ENCODE measurements at places on chromosomes 2 and 18. TPM values are rescaled to one million over a fixed set of nuclear protein-coding genes. Genes with fewer than 3 reads are reported as not detected.

Gene HSPE1
- 145 TPM for polyA plus RNA-seq

Gene TFPI
- 56.9 TPM for polyA plus RNA-seq

Gene AQP12B
- 0.24 TPM for polyA plus RNA-seq

Gene HOXD3
- 1.7 TPM for polyA plus RNA-seq

Gene THUMPD2
- 16.9 TPM for polyA plus RNA-seq

- no peak for DNase-seq
Observed at GRCh38 chr2:200367155-200367554, 60.7 kb downstream of the SPATS2L start.

DNA sequence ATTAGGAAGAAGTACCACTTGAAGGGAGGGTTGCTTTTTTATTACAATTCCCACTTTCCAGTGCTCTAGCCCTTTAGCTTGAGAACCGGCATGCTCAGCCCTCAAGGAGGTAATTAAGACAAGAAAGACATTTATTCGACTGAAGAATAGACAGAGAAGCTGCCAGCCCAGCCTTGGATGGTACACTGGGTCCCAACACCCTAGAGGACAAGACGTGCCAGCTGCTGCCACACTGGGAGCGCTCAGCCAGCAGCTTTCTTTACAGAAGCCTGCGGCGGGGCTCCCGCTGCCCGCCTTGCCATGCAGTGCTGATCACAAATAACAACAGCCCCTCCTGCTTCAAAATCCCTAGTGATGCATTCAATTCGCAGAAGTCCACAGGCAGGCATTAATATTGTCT is 746.3 kb upstream of the RAB6C start:
- no peak for DNase-seq

- DNase-seq: no peak
Observed at GRCh38 chr2:121390082-121390692, 105.2 kb upstream of the TFCP2L1 start.

DNA sequence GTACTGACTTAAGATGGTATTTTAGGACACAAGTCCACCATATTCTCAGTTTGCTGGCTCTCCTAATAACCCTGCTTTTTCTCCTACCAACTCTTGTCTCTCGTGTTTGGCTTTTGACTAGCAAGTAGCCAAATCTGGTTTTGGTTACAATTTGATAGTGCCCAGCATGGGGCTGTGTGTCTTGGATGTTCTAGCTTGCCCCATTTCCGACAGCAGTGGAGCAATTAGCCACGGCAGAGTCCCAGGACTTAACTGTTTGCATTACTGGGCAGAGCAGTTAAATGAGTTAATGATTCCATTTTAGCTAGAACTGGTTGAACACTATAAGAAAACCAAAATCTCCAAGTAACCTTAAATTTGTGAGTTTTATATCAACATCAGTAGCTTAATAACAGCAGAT is 18.6 kb upstream of the SPAG16 start:
- DNase-seq: no peak

GRCh38 chr18:80077873-80078272 is 31.2 kb upstream of the ADNP2 start:
- DNase-seq: no peak

GRCh38 chr18:35578481-35578880 is 3.1 kb upstream of the GALNT1 start:
- no peak for DNase-seq

Measured in muscle of leg (tissue), 16 donors.